Brain microvascular endothelial cell (primary cell): ENCODE measurements at places on chromosomes 2 and 18.
A peak's percentile ranks its signal among the peaks of the same experiment; 100 is the strongest.

DNA sequence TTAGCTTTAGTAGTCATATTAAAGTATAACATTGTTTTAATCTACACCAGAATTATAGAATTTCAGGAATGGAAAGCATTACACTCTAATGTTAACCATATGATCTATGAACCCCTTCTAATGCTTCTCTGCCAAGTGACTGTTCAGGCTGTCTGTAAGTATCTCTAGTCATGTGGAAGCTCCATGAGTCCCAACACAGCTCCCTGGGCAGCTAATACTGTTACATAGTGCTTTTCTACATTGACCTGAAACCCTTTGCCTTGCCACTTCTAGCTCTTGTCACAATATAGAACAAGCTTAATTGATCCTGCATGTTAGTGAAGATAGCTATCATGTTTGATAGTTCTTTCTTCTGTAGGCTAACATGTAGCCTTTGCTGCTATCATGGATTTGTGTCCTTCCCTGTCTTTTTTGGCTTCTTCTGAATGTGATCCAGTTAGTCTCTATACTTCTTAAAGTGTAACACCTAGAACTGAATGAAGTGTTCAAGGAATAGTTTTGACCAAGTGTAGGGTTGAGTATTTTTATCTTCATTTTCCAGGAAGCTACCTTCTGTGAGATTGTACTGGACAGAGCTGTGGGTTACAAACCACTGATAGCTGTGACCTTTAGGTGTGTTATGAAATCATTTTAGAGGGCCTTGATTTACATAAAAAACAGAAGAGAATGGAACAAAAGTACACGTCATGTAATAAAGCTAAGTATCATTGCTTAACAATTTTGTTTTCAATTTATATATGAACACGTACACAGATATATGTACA, 23.7 kb downstream of the BABAM2 start:
- no peak for DNase-seq

DNA sequence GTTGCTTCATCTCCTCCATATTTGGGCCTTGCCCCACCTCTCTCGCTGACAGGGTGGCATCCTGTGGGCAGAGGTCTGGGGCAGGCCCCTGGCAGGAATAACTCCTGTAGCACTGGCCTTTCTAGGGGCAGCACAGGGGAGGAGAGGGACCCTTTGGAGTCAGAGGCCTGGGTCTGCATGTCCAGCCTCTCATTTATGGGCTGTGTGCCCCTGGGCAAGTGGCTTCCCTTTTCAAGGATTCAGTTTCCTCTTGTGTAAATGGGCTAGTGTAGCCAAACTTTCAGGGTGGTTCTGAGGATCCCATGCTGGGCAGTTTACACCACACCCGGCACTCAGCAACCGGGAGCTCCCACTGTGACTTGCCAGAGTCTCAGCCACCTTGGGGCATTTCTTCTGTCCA, 23.4 kb downstream of the ADRA2B start:
- no peak for DNase-seq

DNA sequence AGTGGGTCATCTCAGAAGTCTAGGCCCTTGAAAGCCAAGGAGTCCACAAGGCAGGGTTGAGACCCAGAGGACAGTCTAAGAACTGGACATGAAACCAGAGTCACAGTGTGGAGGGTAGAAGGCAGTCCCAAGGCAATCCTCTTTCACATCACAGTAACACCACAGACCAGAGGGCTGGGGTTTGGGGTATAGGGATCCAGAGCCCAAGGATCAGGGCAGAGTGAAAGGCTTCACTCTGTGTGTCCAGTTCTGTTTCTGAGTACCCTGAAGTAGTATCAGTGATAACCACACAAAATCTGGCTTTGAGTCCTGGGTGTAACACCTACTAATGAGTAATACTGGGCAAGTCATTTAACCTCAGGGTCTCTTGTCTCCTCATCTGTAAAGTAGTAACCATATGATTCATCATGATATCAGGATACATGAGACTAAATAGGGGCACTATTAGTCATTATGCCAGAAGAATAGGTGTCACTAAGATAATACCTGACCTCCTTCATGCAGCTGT, 91.0 kb downstream of the ICA1L start:
- DNase-seq = peak; percentile 55

- no peak for DNase-seq
Measured at GRCh38 chr18:70469916-70470315, 181.1 kb downstream of the SOCS6 start.

DNA sequence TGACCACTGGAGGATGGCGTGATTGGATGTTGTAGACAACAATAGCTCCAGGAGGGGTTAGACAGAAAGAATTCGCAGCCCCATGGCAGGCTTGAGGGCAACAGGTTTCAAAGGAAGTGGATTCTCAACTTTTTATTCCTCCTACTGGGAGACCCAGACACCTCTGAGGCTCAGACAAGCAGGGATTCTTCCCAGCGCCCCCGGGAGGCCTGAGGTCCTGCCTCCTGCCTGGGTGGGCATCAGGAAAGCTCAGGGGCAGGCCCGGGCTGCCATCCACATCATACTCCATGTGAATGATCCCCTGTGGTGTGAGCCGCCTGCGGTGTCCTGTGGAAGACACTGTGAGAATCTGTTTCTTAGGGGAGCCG, 203.5 kb downstream of the CYP26B1 start:
- no peak for DNase-seq

DNA sequence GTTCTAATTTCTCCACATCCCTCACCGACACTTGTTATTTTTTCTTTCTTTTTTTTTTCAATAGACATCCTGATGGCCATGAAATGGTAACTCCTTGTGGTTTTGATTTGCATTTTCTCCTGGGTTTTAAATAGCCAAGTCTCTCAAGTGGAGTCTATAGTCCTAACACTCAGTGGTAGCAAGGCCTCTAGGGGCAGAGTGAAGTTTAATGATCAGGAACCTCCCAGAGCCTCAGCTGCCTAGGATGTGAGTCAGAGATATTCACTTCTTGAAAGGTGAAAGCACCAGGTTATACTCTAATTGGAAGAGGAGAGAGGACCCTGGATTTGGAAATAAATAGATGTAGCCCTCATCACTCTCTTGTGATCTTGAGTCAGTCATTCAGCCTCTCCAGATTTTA, 62.7 kb upstream of the CAPN13 start:
- no peak for DNase-seq

- no peak for DNase-seq
Measured at GRCh38 chr2:60652832-60653340, 99.4 kb upstream of the BCL11A start.

DNA sequence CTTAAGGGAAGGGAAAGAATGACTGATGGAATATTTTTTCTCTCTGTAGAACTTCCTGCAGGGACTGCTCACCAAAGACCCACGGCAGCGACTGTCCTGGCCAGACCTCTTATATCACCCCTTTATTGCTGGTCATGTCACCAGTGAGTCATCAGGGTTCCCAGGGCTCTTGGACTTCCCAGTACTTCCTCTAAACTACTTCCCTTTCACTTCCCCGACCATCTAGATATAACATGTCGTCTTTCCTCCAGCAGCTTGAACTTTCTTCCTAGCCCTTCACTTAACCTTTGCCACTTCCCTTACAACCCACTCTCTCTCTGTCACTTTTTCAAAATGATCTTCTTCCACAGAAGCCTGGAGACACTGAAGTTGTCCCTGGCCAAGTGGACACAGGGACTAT, 7.2 kb downstream of the STK36 start:
- DNase-seq = no peak

DNA sequence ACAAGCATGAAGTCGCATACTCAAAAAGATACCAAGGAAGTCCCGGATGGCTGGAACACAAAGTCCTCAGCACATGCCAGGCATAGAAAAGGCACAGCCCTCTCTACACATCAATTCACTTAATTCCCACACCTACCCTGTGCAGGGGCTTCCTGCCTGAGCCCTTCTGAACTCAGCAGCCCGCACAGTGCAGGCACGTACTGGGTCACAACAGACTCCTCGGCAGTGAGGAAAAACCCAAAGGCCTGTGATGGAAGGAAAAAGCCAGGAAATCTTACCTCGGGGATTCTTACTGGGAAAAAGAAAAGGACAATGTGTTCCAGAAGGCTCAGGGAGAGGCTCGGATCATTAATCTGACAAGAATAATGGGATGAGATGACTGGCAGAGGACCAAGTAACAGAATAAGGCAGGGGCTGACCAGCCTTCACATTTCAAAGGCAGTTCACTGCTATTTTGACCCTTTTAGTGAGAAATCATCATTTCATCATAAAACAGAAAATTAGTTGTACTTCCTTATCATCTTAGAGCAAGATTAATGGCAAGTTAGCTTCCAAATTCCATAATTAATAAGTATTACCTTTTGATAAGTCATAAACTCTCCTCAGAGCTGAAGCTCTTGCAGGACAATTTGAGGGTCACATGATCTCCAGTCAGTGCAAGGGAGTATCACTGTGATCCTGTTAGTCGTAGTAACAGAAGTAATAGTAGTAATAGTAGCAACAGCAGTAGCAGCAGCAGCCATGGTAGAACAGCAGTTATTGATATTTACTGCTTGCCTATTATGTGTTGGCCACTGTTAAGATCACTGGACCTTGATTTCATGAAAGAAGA, 87.4 kb downstream of the STK39 start:
- DNase-seq = no peak

GRCh38 chr2:169900686-169901085, 73.4 kb downstream of the UBR3 start:
- no peak for DNase-seq
